ENCODE measurements at places on chromosomes 12 and 14.
A peak's percentile ranks its signal among the peaks of the same experiment; 100 is the strongest.

DNA sequence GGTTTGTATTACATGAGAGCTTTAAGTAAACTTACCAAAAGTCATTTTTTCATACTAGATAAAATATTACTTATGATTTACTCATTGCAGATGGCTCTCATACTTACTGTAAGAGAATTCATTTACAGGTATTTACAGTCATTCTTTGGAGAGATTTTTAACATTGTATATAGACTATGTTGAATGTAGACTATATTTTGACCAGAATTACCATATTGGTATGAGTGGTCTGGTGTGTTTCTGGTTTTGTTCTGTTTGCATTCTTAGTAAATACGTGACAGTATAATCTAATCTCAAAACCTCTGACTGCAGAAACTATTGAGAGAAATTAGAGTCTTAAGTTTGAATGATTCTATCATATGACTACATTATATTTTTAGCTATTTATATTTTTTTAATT, 91.1 kb downstream of the USP15 start:
- no peak for DNase-seq

GRCh38 chr12:115811929-115812328, 465.6 kb downstream of the MED13L start:
- no peak for DNase-seq

DNA sequence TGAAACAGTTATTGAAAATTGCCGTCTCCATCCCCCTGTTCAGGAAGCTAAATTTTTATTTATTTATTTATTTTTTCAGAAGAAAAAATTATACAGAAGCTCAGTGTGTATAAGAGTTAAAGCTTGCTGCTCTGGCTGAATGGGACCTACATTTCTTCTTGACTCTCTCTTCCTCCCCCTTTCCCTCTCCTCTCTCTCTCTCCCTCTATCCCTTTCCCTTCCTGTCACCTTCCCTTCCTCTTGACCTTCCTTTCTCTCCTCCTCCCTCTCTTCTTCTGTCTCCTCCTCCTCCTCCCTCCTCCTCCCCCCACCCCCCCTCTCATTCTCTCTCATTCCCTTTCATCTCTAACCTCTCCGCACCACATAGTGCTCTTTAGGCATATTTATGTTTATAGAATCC, 39.1 kb downstream of the APAF1 start:
- no peak for DNase-seq

- DNase-seq, result no peak
Measured at GRCh38 chr12:124694846-124695497, 127.6 kb upstream of the NCOR2 start.

DNA sequence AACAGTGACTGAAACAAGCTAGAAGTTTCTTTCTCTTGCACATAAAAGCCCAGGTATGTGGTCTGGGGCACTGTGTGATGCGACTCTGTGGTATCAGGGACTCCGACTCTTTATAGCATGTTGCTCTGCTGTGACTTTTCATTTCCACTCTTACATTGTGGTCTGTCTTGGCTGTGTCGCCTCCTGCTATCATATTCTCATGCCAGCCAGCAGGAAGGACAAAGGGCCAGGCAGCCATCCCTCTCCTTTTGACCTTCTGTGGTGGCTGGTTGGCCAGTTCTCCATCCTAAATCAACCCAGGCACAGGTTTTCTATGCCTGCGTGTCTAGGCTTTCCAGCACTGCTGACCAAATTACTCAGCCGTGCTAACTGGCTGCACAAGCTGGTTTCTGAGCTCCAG, 8.0 kb downstream of the ACAD10 start:
- DNase-seq, result no peak

GRCh38 chr12:23359975-23360701, 589.3 kb downstream of the SOX5 start:
- no peak for DNase-seq

DNA sequence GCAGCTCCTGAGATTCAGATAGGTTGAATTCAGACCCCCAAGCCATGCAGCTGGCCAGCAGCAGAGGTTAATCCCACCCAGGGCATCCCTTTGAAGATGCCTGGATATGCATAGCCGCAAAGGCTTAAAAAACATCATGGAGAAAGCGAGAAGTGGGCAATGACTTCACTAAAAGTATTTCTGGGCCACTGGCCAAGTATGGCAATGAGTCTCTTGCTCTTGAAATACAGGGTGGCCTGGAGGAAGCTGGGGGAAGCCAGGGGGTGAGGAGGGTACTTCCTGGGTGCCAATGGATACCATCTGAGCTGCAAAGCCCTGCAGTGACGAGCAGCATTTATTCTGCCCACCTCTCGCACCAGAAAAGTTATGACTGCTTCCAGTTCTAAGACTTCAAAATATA, 539.3 kb upstream of the TBX3 start:
- DNase-seq, result peak; percentile 42

DNA sequence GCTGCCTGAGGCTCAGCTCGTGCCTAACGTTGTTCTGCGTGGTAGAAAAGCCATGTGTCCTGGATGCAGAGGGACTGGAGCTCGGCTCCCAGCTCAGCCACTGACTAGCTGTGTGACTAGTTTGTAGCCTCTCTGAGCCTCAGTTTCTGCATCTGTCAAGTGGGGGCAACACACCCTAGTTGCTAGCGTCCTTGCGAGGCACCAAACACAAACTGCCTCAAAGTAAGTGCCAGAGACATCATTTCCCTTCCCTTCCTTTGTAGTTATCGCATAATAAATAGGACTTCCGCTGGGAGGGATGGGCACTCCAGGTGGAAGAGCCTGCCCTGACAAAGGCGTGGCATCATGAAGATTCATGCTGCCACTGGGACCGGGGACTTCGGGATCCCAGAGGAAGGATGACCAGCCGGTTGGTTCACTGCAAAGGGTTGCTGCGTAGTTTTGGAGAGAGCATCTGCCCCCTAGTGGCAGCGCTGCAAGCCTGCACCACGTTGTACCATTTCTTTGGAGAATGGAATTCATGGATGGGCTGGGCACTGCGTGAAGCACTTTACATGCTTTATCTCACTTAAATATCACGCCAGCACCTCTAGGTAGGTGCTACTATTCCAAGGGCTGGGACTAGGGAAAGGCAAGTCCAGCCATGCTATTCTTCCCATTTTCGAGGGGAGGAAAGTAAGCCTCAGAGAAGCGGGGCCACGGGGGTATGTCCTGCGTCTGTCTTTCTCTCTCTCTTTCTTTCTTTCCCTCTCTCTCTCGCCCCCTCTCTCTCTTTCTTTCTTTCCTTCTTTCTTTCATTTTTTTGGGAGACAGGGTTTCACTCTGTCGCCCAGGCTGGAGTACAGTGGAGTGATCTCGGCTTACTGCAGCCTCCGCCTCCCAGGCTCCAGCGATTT, 4.6 kb downstream of the CCDC197 start:
- peak; percentile 41 for DNase-seq

DNA sequence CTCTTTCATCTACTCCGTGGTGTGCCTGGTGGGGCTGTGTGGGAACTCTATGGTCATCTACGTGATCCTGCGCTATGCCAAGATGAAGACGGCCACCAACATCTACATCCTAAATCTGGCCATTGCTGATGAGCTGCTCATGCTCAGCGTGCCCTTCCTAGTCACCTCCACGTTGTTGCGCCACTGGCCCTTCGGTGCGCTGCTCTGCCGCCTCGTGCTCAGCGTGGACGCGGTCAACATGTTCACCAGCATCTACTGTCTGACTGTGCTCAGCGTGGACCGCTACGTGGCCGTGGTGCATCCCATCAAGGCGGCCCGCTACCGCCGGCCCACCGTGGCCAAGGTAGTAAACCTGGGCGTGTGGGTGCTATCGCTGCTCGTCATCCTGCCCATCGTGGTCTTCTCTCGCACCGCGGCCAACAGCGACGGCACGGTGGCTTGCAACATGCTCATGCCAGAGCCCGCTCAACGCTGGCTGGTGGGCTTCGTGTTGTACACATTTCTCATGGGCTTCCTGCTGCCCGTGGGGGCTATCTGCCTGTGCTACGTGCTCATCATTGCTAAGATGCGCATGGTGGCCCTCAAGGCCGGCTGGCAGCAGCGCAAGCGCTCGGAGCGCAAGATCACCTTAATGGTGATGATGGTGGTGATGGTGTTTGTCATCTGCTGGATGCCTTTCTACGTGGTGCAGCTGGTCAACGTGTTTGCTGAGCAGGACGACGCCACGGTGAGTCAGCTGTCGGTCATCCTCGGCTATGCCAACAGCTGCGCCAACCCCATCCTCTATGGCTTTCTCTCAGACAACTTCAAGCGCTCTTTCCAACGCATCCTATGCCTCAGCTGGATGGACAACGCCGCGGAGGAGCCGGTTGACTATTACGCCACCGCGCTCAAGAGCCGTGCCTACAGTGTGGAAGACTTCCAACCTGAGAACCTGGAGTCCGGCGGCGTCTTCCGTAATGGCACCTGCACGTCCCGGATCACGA, 2.2 kb downstream of the SSTR1 start:
- no peak for DNase-seq

GRCh38 chr14:104567957-104568225, 11.7 kb upstream of the C14orf180 start:
- DNase-seq, result no peak

DNA sequence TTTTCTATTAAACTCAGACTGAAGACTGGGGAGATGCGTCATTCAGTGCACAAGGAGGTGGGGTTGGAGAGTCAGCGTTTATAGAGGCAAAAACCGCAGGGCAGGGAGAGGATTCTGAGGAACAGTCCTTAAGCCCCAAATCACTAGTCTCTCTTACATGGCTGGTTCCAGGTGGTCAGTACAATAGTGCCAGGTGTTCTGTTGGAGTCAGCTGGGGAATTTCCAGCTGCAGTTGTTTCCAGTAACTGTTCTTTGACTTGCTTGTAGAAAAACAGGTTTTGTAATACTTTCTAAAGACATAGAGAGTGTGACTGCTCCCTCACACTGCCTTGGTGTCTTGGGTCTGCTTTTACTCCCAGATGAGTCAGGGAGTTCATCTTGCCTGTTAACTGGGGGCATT, 192.2 kb downstream of the TMTC3 start:
- DNase-seq, result peak; percentile 7

- no peak for DNase-seq
Measured at GRCh38 chr14:52551696-52552062, 626 bp downstream of the TXNDC16 start.

GRCh38 chr12:120845696-120846095, 58.5 kb downstream of the SPPL3 start:
- no peak for DNase-seq

DNA sequence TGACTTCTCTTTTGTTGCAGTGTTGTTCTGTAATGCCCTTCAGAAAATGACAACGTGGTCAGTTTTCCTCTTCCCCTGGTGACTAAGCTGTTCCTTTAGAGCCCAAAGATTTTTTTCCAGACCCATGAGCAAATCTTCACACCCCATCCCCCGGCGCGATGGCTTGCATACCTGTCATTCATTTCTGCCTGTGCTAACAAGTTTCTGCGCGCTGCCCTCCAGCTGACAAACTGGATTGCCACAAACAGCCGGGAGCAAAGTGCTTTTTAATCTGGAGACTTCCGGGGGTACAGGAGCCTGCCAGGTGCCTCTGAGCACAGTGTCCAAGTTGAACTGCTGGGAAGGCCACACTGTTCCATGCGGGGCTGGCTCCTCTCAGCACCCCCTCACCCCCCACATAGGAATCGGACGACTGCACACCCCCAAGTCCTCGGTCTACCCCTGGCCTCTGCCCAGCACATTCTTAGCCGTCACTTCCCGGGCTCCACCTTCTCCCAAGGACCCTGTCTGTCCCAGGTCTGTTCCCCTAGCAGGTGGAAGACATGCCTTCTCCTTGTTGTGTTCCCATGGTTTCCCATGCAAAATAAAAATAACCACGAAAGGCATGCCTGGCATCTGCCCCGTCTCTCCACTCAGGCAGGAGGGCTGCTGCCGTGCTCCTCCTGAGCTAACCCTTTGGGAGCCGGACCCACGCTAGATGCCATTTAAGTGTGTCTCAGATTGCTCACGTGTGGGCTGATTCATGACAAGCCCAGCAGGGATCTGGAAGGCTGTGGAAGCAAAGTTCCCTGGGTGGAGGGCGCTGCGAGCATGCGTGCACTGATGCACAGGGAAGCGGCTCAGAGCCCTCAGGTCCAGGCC, 14.1 kb downstream of the RILPL1 start:
- DNase-seq, result no peak

GRCh38 chr14:87935886-87936285, 57.1 kb downstream of the GALC start:
- no peak for DNase-seq

- DNase-seq, result no peak
Measured at GRCh38 chr12:97466621-97467020, 4.0 kb downstream of the RMST start.

GRCh38 chr12:91778091-91778832, 367.4 kb downstream of the BTG1 start:
- no peak for DNase-seq

- no peak for DNase-seq
Measured at GRCh38 chr12:13973996-13974395, 7.4 kb downstream of the GRIN2B start.

- peak; percentile 13 for DNase-seq
Measured at GRCh38 chr12:85866986-85867776, 6.9 kb upstream of the NTS start.

DNA sequence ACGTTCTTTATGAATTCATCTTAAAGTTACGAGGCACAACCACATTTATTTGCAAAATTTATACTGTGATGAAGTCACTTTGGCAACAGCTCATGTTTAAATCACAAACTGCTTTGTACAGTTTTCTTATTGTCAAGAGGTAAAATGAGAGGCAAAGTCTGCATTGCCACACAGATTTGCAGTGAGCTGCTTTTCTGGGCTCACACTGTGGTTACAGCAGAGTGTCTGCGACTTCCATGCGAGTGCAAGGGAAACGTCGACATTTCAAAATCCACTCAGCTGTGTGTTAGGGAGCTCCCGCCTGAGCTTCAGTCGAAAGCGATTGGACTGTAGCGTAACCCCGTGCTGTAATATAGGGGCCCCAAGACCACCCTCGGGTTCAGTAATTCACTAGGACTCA, 13.0 kb downstream of the MTA1 start:
- no peak for DNase-seq

DNA sequence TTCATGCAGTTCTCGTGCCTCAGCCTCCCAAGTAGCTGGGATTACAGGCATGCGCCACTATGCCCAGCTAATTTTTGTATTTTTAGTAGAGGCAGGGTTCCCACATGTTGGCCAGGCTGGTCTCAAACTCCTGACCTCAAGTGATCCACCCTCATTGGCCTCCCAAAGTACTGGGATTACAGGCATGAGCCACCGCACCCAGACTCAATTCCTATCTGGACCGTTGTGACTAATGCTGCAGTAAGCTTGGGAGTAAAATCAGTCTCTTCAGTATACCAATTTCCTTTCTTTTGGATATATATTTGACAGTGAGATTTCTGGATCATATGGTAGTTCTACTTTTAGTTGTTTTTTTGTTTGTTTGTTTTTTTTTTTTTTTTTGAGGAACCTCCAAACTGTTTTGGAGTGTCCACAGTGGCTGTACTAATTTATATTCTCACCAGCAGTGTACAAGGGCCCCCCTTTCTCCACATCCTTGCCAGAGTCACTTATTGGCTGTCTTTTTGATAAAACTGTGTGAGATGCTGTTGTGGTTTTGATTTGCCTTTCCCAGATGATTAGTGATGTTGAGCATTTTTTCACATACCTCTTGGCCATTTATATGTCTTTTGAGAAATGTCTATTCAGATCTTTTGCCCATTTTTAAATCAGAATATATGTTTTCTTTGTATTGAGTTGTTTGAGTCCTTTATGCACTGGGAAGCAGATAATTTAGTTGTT, 37.3 kb upstream of the EVL start:
- no peak for DNase-seq

Data from AG04450 (cell line).